ENCODE measurements at places on chromosomes 16 and 17.

- no peak for DNase-seq
These were observed 256.6 kb downstream of the CPPED1 start for GRCh38 chr16:12546918-12547607.

- DNase-seq = no peak
These were observed 12.8 kb downstream of the CANT1 start for GRCh38 chr17:78996781-78997201.

- no peak for DNase-seq
These were observed 25.6 kb downstream of the PIEZO1 start for GRCh38 chr16:88759245-88759975.

GRCh38 chr16:8679151-8679550 lies 4.7 kb downstream of the ABAT start:
- no peak for DNase-seq

DNA sequence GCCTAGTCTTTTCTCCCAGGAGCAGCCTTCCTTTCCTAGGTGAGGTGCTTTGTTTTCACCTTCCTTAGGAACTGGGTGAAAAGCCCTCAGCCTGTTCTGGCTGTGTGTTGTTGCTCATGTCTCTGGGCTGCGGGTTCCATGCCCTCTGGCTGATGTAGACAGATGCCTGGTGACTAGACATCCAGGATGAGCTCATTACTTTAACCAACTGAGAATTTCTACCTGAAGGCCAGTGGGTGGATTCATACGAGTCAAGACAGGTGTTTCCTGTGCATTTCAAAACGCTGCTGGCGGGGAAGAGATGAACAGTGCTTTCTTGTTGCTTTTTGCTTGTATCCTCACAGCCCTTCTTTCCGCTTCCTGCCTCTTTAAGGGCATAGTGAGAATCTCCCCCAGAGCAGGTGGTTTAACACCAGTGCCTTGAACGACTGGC lies 22.3 kb downstream of the SAP30BP start:
- no peak for DNase-seq

DNA sequence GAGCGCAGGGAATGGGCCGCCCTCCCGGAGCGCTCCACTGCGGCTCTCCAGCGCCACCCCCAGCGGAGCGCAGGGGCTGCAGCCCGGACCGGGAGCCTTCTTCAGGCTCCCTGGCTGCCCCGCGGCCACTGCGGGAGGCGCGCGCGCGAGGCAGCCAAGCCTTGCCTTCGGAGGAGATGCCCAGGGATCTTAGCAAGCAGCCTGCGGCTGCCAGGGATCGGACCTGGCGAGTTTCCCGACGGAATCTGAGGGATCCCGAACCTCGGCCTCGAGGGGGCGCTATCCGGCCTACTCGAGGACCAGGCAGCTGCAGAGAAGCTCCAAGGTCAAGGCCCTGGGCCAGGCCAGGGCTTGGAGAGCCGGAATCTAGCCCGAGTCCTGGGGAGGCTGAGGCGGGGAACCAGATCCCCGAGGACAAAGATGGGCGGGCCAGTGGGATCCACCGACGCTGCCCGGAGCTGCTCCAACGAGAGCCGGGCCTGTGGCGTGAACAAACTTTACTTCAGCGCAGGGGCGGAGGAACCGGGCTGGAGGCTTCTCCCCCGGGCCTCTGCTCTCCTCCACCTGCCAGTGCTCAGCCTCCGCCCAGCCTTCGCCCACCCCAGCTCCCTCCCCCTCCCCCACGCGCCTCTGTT lies at the start of gene IRX6:
Gene IRX6, plus strand, starts transcription at position 567 of the 635 bp plus-strand sequence. CDS start 889 bp downstream, outside the sequence.
- no peak for DNase-seq

DNA sequence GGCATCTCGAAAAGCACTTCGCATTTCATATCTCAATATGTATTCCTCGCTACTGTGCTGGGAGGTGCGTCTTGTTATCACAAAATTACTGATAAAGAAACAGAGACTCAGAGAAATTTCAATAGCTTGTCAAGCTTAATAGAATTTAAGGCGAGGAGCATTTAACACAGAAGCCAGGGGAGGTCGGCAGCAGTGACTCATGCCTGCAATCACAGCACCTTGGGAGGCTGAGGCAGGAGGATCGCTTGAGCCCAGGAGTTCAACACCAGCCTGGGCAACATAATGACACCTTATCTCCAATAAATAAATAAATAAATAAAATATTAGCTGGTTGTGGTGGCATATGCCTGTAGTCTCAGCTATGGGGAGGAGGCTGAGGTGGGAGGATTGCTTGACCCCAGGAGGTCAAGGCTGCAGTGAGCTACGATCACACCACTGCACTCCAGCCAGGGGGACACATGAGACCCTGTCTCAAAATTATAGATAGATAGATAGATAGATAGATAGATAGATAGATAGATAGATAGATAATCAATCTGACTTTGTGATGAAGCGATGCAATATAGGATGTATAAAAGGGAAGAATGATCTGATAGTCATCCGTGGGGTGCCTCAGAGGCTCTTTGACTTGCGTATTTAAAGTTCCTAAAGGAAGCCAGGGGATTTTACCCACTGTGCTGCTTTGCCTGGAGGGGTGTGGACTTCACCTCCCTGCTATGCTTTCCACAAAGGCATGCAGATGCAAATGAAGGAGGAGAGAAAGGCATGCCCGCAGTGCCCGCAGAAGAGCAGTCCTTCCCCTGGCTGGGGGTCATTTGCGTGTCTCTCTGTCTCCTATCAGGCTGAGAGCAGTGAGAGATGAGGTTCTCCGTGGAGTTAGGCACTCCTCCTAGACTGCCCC lies 15.9 kb upstream of the USP10 start:
- DNase-seq = no peak

DNA sequence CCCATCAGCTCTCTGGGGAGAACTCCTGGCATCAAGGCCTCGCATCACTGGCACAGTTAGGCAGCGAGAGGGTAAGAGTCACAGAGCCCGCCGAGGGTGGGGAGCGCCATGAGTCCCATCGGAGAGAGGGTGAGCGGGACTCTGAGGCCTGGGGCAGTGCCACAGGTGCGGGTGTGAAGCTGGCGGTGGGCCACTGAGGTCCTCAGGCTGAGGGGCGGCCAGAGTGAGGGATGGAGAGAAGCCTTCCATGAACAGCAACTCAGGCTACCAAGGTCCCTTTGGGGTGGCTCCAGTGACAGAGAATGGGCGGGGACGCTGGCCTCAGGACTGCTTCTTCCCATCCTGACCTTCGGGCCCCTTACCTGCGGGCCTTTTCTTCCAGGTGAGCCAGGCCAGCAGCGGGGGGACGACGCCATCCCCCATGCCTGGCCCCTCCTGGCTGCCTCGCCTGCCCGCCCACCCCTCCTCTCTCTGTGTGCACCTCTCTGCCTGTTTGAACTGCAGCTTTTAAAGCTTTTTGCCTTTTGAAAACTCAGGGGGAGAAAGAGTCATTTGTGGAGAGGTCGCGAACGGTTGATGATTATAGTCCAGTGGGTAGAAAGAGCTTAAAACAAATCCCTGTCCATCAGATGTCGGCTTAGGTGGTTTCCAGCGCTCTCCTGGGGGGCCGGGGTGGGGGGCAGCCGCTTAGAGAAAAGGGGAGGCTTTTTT lies 149.3 kb upstream of the GSE1 start:
- no peak for DNase-seq

DNA sequence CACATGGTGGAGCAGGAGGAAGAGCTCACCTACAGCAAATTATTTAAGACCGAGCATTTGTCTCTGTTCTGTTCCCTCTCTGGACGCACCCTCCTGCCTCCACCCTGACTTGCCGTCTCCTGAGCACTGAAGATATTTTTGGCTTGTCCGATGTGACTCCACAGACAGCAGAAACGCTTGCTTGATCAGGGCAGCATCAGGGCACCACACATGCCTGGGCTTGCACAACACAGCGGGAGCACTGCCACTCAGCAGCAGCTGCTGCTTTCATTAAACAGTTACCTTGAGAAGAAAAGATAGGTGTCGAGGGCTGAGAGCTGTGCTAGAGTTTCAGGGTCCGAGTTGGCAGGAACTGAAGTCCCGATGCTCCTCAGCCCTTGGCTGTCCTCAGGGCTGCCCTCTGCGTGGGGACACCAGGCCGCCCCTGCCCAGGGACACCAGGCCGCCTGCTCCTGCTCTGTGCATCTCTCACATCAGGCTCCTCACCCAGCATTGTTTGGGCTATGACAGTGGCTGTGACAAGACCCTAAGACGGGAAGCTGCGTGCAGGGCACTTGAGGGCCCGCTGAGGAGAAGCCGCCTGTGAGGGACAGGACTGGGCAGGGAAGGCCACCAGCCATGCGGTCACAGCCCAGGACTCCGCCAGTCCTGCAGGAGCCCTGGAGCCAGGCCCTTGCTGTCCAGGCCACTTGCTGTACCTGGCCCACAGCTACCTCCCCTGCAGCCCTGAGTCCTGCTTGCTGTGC lies 21.3 kb upstream of the CDH15 start:
- DNase-seq = no peak

GRCh38 chr17:57563958-57564357 lies 181.1 kb downstream of the CCDC182 start:
- no peak for DNase-seq

DNA sequence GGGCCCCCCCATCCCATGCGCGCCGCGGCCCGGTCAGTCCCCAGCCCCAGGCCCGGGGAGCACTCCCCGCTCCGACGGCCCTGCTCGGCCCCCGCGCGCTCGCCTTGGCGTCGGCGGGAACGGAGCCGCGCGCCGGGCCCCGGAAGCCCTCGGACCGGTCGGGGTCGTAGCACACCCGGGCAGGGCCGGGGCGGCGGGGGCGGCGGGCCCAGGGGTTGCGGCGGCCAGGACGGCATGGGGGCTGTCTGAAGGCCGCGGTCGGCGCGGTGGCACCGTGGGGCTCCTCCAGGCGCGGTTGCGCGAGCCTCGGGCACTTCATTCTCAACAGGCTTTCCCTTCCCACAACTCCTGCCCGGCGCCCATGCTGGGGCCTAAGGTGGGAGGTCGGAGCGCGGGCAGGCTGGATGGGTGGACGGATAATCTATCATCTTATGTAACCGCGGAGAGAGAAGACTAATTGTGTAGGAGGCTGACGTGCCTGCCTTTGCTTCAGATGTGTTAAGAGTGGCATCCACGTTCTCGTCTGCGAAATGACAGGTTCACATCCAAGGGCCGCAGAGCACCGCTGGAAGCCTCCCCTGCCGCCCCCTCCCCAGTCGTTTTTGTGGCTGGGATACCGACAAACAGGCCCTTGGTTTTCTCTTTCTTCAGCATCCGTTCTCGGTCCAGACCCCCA lies 708 bp downstream of the BAIAP2 start:
- DNase-seq = no peak

- DNase-seq = no peak
These were observed 12.0 kb downstream of the DGKE start for GRCh38 chr17:56845934-56846333.

- DNase-seq = no peak
These were observed 21.0 kb upstream of the RBFOX3 start for GRCh38 chr17:79631640-79632431.

- DNase-seq = no peak
These were observed 186.6 kb upstream of the SALL1 start for GRCh38 chr16:51337662-51338061.

DNA sequence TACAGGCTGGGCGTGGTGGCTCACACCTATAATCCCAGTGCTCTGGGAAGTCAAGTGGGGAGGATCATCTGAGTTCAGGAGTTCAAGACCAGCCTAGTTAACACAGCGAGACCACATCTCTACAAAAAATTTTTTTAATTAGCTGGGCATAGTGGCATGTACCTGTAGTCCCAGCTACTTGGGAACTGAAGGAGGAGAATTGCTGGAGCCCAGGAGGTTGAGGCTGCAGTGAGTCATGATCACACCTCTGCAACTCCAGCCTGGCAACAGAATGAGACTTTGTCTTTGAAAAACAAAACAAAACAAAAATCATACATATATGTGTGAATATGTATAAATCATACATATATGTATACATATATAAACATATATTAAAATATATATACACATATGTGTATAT lies 54.1 kb upstream of the MARCHF10 start:
- no peak for DNase-seq

DNA sequence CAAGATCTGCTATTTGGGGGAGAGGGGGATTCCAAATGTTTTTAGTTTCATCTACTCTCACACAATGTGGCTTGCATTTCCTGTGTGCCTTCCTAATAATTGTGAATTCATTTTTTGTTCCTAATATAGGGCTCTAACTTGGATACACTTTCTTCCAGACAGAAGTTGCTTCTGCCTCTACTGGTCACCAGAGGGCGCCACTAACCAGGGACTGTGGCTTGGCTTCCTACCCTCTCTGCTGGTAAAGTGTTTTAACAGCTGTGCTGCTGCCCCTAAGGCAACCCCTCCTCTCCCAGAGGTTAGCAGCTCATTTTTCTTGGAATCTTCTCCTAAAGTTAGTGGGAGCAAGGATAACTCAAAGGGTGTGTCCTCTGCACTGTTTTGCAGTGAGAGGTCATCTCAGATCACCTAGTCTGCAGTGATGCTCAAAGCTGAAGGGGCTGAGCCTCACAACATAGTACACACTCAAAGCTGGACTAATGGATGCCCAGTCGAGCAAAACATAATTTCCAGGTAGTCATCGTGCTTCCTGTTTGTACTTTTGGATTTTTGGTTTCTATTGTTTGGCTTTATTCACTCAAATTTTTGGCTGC lies 5.0 kb upstream of the PRSS54 start:
- no peak for DNase-seq

- no peak for DNase-seq
These were observed 119.5 kb downstream of the C16orf78 start for GRCh38 chr16:49492896-49493626.

DNA sequence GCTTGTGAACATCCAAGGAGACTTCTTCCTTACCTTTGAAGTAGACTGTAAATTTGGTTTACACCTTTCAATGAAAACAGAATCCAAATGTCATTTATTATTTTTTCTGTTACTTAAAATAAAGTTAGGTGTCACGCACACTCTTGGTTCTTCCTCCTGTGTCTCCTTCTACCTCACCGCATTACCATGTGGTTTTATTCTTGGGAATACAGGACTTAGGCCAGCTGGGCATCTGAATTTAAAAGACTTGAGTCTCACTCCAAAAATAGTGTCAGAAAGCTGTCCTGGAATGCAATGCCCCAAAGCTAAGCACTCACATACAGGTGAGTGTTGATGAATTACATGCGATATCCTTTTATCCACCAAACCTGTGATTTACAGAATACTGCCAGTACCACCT lies 66.4 kb downstream of the MAF start:
- no peak for DNase-seq

Data from NCI-H1436 treated with DMSO at 0.1 percent for 48 hours (cell line).